ENCODE measurements at places on chromosomes 12 and 14.

DNA sequence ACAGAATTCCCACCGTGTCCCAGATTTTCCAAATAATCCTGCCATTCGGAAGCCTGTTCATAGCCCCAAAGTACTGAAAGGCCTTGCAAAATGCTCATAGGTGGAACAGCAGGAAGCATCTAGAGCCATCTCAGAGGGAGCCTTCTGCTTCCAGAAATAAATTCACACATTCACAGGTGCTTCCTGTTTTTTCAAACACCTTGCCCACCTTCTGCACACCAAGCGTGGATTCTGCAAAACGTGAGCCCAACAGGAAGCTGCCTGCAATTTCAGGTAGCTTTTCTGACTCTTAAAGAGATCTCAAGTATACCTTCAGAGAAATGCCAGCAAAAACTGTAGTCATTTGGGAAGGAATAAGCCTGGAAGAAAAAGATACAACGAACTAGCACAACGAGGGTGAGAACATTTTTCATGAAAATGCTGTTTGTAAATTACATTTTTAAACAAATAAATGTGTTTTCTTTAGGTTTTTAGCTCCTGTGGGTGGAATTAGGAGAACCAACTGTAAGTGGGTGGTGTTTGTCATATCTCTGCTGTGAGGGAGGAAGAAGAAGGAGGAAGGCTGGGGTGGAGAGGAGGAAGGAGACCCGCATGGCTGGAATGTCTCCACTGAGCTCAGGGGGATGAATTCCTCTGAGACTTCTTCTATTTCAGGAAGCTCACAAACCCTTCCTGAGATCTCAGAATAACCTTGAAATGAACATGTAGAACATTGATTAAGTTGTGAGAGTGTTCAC is at the start of gene IFNG-AS1:
TSS of gene IFNG-AS1 (plus strand) at position 264 of the 737 bp plus-strand sequence.
- no peak for DNase-seq

DNA sequence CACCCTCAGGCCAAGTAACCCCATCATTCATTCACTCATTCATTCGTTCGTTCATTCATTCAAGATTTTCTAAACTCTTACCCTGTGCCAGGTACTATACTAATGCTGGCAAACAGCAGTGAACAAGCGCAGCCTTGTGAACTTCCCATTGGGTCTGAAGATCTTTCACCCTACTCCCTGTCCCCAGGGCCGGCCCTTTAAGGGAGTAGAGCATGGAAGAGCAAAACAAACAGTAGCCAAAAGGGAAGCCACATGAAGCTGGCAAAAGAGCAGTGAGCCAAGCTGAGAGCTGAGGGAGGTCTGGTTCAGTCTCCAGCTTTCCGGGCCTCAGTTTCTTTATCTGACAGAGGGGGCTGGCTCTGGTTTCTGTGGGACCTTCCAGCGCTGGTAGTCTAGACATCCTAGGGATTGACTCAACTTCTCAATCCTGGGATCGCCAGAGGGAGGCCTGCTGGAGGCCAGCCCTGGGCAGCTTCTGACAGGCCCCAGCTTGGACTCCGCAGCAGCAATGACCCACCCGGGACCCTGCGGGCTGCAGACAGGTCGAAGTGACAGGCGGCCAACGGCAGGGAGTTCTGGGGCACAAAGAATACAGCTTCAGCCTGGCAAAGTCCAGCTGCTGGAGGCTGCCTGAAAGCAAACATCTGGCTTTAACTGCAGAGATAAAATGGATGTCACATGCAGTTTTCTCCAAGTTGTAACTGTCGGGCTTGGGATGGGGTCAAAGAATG is 27.1 kb downstream of the ACTN1 start:
- DNase-seq = no peak

DNA sequence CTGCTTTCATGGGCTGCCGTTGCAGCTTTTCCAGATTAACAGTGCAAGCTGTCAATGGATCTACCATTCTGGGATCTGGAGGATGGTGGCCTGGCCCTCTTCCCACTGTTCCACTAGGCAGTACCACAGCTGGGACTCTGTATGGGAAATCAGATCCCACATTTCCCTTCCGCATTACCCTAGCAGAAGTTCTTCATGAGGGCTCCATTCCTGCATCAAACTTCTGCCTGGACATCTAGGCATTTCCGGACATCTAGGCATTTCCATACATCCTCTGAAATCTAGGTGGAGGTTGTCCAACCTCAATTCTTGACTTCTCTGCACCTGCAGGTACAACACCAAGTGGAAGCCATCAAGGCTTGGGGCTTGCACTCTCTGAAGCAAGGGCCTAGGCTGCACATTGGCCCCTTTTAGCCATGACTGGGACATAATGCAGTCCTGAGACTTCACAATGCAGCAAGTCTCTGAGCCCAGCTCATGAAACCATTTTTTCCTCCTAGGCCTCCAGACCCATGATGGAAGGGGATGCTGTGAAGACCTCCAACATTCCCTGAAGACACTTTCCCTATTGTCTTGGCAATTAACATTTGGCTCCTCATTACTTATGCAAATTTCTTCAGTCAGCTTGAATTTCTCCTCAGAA is 863.3 kb downstream of the C12orf50 start:
- no peak for DNase-seq

- no peak for DNase-seq
Measured at GRCh38 chr12:5428332-5429221, 3.3 kb upstream of the NTF3 start.

DNA sequence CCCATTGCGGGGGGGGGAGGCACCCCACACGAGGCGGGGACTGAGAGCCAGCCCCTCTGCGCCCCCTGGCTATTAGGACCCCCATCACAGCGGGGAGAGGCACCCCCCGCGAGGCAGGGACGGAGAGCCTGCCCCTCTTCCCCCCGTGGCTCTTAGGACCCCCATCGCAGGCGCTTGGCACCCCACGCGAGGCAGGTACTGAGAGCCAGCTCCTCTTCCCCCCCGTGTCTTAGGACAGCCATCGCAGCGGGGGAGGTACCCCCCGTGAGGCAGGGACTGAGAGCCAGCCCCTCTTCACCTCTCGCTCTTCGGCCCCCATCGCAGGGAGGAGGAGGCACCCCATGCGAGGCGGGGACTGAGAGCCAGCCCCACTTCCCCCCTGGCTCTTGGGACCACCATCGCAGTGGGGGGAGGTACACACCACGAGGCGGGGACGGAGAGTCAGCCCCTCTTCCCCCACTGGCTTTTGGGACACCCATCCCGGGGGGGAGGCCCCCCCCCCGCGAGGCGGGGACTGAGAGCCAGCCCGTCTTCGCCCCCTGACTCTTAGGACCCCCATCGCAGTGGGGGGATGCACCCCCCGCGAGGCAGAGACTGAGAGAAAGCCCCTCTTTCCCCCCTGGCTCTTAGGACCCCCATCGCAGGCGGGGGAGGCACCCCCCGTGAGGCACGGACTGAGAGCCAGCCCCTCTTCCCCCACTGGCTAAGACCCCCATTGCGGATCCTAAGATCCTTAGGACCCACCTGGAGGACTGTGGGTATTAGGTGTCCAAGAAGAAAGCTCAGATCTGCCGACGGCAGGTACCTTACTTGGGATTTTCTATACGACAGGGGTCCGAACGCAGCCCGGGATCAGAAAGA is 198.6 kb upstream of the PZP start:
- no peak for DNase-seq

- DNase-seq = no peak
Measured at GRCh38 chr14:51457843-51458562, 193.7 kb upstream of the FRMD6 start.

DNA sequence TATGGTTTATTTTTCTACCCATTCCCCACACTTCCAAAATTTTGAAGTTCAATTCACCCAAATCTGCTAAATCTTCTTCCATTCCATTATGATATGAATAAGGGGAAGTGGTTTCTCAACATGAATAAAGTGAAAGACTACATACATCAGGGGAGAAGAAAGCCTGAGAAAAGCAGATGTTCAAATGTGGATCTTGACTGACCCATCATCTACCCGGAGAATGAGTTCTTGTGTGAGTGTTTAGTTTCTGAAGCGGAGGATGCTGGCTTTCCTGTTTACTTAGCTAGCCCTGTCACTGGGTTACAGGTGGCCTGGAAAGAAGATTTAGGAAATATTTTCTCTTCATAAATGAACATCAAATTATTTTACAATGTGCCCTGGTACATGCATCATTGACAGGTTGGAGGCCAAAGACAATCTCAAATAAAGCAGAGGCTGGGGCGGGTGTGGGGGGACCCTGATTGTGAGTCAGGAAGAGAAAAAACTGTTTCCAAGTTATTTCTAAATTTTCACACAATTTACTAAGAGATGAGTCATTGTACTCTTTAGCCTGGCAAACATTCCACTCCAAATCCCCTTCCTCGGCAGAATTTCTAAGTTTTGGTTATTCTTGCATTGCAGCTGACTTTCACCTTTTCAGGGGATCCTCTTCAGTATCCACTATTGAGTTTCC is 135.6 kb downstream of the SLC25A21 start:
- DNase-seq = no peak

GRCh38 chr14:69964841-69965240 is 85.6 kb downstream of the SMOC1 start:
- no peak for DNase-seq

DNA sequence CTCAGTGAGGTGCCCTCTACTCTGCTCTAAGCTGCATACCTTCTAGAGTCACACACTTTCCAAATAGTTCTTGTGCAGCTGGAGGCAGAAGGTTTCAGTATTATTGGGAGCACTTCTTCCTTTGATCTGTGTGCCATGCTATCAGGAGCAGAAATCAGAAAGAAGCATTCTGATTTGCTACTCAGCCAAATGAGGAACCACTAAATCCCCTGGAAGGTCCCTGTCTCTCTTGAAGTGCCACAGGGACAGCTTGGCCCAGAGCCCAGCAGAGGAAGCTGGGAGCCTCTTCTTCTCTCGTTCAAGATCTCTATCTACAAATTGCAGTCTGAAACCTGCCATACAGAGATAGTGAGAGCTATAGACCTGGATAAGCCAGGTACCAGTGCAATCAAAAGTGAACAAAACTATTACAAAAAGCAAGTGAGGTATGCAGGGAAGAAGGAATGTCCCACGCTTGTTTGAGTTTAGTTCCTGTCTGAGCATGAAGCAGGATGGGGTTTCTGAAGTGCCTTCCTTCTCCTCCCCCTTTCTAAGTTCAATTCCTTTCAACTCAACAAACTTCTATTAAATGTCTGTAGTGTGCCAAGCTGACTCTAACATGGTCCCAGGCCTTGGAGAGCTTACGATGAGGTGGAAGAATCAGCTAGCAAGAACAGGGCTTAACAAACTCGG is 100.9 kb upstream of the PARP11 start:
- DNase-seq = no peak

DNA sequence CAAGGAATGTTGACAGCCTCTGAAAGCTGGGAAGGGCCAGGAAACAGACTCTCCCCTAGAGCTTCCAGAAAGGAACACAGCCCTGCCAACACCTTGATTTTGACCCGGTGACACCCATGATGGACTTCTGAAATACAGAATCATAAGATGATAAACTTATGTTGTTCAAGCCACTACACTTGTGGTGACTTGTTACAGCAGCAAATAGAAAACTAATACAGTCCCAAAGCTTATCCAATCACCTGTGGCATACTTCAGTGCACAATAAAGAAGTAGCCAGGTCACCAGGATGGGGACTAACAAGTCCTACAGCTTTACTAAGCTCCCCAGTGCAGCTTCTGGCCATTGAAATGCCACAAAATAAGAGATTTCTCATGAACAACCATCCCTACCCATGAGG is 5.4 kb downstream of the STON2 start:
- DNase-seq = no peak

DNA sequence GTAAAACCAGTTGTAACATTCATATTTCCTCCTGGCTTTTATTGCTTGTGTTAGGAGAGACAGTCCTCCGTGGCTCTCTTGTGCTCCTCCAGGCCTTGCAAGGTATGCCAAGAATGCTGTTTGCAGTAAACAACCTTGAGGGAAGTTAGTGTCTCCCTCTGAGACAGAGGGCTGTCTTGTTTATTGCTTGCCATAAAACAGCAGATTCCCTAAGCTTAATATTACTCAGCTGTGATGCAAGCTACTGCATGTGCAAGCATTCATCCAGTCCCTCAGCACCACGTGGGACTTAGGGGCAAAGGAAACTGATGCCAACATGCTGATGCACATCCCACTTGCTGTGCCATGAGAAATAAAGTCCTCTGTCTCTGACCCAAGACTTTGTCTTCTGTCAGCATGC is 6.6 kb downstream of the POMT2 start:
- DNase-seq = no peak

- DNase-seq = no peak
Measured at GRCh38 chr12:105485321-105485910, 154.9 kb downstream of the C12orf75 start.

- DNase-seq = no peak
Measured at GRCh38 chr14:54299410-54300363, 97.1 kb upstream of the CDKN3 start.

GRCh38 chr14:31894351-31894750 is 182.8 kb upstream of the ARHGAP5 start:
- DNase-seq = no peak

GRCh38 chr12:21502872-21503271 is 1.3 kb downstream of the GOLT1B start:
- no peak for DNase-seq

GRCh38 chr12:58502226-58502625 is 418.1 kb downstream of the LRIG3 start:
- DNase-seq = no peak

- no peak for DNase-seq
Measured at GRCh38 chr12:6608592-6609281, 1.6 kb upstream of the CHD4 start.

DNA sequence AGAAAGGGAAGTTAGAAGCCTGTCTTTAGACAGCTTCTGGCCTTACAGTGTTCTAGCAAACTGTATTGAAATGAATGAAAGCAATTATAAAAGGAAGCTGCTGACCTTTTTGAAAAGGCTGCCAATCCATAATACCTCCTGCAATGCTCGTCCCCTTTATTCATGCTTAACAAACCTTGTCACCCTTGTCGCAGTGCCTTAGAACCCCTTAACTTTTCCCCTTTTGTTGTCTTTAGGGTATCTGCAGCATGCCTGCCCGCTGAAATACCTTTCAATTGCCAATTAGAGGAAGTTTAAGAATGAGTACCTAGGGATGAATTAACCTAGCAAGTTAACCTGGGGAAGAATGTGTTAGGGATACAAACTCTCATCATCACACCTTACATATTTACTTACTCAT is 731.2 kb downstream of the RERGL start:
- DNase-seq = no peak

GRCh38 chr12:123363740-123364531 is 711 bp downstream of the SBNO1 start:
- peak; percentile 15 for DNase-seq

GRCh38 chr12:54127538-54128259 is 61.1 kb downstream of the SMUG1 start:
- DNase-seq = no peak

DNA sequence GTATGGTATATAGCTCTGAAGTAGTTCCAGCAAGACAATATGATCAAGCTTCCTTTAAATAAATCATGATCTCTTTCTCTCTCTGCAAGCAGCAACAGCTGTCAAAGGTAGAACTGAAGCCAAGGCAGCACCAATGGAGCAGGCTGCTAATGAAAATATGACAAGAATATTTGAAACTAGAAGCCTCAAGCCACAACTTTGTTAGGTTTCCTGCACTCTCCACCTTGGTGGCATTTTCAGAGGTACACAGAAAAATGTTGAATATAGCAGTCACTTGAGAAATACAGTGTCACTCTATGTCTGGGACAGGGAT is 43.8 kb upstream of the PSMA6 start:
- no peak for DNase-seq

Data from stimulated activated CD8-positive, alpha-beta memory T cell treated with anti-CD3 and anti-CD28 coated beads, Interleukin-15, amount 100 ng/mL, for 48 hours (primary cell).